Substantia nigra (tissue), 51 donors: ENCODE measurements at places on chromosomes 2 and 18.

DNA sequence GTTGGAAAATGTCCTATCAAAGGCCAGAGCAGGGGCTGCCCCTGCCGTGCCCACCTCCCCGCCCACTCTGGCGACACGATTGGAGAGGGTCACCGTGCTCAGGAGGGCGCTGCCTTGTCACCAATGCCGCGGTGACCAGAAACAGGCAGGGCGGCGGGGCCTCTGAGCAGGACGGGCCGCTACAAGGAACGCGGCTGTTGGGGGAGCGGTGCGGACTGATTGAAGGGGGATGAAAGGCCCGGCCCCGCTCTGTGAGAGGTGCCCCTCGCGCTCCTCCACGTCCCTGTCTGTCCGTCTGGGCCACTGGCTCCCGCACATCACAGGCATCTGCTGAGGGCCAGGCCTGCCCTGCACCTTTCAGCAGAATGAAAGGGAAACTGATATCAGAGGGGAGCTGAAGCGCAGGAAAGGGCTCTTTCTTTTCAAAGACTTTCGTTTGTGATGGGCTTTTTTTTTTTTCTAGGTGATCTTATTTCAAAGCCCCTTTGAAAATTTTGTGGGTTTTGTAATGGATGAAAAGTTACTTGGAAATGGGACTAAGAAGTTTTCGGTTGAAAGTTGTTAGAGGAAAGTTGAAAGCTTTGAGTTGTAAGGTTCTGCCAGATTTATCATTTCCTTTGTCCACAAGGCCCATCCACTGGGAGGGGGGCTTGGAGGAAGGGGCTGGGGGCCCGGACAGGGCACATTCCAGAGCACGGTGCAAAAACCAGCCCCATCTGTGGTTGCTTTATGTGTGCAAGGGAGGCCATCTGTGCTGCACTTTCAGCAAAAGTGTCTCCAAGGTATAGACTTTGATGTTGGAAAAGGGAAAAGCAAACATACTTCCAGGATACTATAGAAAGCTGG, 244.2 kb downstream of the KLHL29 start:
- DNase-seq: no peak

GRCh38 chr2:46610021-46610420, 130.7 kb downstream of the TMEM247 start:
- DNase-seq: no peak

DNA sequence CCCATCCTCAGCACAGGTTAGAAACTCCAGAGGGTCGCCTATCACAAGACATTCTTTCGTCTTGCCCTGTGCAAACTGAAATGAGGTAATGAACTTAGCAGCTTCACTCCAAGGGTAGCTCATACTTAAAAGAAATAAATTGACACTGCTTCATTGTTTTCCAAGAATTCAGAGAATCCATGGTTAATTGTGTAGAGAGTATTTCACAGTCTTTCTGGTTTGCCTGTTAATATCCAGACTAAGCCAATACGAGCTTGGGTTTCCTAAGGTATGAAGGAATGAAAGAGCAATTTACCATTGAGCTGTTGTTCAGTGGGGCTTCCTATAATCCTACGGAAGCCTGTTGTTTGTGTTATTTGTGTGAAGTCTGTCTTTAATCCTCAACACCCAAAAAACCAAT, 58.7 kb downstream of the FAM124B start:
- DNase-seq: no peak

DNA sequence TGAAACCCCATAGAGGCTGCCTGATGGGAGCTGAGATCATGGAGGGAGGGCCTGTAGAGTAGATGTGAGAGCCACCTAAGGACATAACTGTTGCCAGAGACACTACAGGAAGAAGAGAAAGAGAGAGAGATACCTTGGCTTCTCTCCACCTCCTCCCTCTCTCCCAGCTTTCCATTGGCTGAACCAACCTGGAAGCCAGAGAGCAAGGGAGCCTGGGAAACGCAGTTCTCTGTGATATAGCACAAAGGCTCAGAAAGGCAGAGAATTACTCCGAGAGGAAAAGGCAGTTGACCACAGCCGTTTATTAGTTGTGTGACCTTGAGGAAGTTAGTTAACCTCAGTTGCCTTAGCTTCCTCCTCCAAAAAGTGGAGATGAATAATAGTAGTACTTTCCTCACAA, 37.7 kb upstream of the MAT2A start:
- no peak for DNase-seq

DNA sequence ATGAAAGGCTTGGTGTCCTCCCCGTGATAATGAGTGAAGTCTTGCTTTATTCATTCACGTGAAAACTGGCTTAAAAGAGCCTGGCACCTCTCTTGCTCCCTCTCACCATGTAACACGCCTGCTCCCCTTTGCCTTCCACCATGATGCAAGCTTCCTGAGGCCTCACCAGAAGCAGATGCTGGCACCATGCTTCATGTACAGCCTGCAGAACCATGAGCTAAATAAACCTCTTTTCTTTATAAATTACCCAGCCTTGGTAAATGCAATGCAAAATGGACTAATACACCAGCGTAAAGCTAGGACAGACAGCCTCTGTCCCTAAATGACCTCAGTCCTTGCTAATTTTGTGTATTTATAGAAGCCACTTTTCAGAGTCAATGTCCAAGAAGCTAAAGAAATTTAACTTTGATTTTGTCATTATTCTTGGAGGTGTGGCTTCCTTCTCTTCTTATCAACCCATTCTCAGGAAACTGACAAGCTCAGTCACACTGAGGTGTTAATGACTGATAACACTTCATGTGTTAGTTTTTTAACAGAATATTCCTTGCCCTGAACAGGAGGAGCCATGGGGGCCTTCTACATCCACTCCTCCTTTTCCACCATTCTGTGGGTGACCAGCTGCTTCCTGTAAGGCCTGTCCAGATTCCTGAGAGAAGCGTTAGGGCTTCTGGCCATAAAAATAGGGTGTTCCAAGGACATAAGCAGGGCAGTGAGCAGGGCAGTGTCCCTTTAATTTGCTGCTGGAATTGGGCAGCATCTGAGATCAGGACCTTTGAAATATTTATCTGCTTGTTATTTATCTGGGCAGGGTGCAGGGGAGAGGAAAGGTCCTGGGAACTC, 38.0 kb upstream of the EPAS1 start:
- DNase-seq: no peak

DNA sequence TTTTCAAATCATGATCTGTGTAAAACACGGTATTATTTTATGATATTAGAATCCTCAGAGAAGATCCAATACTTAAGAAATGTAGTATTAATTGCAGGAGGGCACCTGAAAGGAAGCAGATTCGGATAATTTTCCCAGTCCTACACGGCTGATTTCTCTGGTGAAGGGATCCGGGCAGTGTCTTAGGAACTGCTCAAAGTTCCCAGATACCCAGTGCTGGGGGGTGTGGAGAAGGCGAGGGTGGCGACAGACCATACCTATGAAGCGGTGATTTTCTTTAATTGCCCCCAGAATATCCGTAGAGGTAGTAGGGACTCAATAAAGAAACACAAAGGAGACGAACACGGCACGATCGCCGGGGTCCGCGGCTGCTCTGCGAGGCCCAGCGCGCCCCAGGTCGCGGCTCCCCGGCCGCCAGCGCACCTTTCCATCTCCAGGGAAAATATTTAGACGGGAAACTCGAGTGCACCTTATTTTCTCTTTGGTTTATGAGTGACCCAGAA, 1.4 kb upstream of the SOX11 start:
- DNase-seq: no peak

- no peak for DNase-seq
Observed at GRCh38 chr18:53142005-53142404, 802.0 kb downstream of the DCC start.

GRCh38 chr2:65464604-65465003, 32.2 kb upstream of the SPRED2 start:
- no peak for DNase-seq

- no peak for DNase-seq
Observed at GRCh38 chr18:74154716-74155115, 6.4 kb downstream of the TIMM21 start.

- no peak for DNase-seq
Observed at GRCh38 chr2:226971770-226972169, 135.9 kb downstream of the RHBDD1 start.

DNA sequence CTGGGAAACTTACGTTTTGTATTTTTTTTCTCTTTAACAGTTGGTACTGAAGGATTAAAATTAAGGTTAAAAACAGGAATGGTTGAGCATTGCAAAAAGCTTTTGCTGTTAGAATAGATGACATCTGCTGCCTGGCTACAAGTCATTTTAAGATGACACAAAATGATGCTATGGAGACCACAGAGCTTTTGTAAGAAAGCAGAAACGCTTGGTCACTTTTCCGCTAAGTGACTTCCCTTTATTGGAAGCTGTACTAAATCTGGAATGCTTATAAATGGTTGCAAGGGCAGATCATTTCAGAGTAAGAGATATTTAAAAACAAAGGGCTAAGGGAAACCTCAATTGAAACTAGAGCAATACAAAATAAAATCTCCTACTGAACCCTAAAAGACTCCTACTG, 544.0 kb downstream of the STK39 start:
- DNase-seq: no peak

DNA sequence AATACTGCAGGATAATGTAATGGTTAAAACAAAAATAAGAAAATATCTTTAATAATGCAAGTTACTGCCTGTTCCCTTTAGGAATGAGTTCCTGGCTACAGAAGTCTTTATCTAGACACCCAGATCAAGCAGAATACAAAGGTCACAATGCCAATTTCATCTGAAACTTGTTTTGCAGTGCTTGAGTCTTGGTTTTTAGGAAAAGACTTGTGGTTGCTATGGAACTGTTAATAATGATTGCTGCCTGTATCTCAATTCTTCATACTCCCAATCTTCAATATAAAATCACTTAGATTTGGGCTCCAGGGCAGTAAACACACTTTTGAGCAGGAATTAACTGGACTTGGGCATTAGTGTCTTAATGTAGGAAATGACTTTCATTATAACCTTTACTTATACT, 14.2 kb downstream of the CAVIN2 start:
- no peak for DNase-seq

GRCh38 chr18:13482618-13482945, 243.8 kb downstream of the FAM210A start:
- no peak for DNase-seq

- DNase-seq: no peak
Observed at GRCh38 chr2:116416731-116417377, 1397.6 kb upstream of the DDX18 start.

DNA sequence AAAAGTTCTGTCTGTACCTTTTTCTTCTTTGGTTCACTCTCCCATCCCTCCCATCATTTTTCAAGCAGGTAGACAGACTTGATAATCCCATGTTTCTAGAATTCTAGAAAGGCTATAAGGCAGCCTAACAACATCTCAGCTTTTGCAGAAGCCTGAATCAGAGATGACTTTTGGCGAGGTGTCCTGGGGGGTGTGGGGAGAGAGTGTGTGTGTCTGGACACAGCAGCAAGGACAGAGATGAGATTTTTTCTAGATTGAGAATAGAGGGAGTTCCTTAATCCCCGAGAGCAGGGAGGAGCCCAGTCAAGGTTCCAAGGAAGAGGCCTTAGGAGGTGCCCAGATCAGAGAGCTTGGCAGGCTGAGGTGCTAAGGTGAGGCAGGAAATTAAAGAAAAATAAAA, 22.0 kb upstream of the LAPTM4A start:
- no peak for DNase-seq

GRCh38 chr2:226583715-226584114, 215.9 kb downstream of the IRS1 start:
- DNase-seq: no peak

- DNase-seq: no peak
Observed at GRCh38 chr2:18422432-18423165, 137.9 kb downstream of the RDH14 start.

GRCh38 chr2:203225423-203226039, 13.3 kb upstream of the CYP20A1 start:
- DNase-seq: no peak

- no peak for DNase-seq
Observed at GRCh38 chr18:69683176-69683575, 264.5 kb downstream of the CD226 start.

DNA sequence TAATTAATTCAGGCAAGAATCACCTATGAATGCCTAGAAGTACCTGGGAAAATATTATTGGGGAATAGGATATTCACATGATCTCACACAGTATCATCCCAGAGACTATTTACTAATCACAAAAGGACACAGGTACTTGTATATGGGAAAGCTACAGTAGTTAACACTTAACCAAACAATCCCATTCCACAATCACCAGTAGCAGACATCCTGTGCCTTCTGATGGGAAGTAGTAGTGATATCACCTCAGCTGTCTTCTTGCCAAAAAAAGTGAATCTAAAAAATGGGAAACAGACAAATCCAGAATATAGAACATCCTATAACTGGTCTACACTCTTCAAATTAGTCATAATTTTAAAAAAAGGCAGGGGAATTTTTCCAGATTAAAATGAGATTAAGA, 75.6 kb upstream of the CCDC150 start:
- no peak for DNase-seq

GRCh38 chr2:4844881-4845280, 847.3 kb upstream of the SOX11 start:
- DNase-seq: no peak

DNA sequence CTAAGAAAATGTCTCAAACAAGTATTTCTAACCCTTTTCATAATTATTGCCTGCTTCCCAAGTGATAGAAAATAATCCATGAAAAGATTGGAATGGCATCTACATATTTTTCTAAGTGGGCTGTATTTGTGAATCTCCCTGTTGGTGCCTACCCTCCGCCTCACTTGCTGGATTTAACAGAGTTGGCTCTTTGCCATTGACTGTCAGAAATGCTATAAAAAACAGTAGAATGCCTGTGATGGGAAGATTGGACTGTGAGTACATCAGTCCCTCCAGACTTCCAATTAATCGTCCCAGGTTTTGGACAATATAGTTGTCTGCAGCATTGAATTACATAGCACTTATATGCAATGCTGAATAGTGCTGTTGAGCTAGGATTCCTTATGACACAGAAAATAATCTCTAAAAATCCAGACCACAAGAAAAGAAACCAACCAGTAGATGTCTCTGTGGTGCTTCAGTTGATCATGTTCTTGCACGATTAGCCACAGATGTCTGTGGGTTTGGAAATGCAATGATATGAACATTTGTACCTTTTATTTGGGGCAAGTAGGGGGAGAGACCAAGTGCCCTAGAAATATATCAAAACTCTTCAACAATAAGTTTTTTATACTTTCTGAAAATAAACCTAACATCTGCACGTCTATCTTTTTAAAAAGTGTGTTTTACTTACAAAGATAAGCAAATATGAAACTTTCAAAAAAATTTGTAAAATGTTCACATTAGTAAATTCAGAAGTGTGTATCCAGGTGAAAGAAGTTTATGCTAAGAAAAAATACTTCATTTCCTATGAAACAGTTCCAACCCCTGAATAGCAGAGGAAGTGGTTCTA, 88.5 kb downstream of the DYNAP start:
- no peak for DNase-seq

DNA sequence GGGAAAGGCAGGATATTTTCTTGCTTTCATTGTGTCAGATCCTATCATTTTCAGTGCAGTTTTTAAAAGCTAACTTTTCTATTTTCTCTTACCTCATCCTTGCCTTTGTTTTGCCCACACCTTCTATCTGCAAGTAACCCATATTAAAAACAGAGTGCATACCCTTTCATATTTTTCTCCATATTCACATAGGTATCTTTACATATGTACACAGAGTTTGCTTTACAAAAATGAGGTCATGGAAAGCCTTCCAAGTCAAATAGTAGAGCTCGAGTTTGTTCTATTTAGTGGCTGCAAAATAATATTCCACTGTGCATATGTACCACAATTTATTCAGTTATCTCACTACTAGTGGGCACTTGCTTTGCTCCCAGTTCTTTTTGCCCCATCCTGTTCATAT, 3.9 kb upstream of the DHRS9 start:
- no peak for DNase-seq
